AG04450 (cell line): ENCODE measurements at places on chromosomes 16 and 17.

DNA sequence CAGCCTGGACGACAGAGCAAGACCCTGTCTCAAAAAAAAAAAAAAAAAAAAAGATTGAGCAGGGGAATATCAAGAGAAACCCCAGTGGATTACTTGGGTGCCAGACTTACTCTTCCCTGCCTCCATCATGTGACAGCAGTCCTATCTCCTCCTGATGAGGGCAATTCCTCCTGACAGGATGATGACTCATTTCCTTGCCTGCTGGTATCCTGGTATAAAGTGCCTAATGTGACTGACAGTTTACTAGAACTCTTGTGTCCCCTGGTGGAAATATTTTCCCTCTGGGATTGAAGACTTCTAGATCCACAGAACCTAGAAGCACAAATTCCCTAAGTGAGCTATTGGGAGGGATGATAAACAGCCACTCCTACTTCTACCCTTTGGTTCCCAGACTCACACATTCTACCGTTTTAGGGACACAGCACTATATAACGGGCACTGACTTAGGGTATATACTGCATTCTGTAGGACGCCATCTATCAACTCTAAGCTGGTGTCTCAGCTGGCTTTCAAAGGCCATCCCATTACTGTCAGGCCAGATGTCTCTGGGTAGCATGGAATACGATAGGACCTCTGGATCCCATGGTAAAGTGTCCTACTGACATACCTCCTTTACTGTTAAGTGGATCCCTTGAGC is 114.6 kb upstream of the MED13 start:
- no peak for DNase-seq

GRCh38 chr16:85935974-85936760 is 37.2 kb downstream of the IRF8 start:
- no peak for DNase-seq

- no peak for DNase-seq
Measured at GRCh38 chr17:49132699-49133364, at the start of gene B4GALNT2. TSS of gene B4GALNT2 (plus strand) at chr17:49132769. CDS start at chr17:49132793, 24 bp downstream.

DNA sequence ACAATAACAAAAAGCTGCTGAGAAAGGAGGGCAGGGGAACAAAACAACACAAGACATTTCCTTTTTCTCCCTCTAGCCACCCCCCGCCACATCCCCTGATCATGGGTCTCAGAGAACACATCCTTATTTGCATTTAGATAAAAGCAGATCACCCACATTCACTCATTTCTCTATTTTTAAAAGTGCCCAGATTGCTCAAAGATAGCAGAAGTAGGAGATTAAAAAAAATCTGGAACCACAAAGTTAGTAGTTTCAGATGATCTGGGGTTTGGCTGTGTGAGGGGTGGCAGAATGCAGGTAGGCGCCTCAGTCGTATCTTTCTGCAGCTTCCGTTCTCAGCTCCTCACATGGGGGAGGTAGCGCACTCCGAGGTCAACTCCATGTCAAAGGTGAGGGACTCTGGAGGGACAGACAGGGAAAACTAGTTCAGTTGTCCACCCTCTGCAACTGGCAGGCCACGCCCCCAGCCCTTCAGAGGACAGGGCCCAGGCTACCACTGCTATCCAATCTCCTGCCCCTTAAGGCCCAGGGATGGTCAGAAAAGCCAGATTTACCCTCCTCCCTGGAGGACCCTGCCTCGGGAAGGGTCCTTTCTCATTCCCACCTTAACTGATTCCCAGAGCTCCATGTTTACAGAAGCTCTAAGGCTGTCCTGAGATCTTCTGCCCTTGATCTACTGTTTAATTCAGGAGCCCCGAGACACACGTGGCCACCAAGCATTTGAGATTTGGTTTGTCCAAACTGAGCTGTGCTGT is 27.3 kb downstream of the STAT5A start:
- no peak for DNase-seq

DNA sequence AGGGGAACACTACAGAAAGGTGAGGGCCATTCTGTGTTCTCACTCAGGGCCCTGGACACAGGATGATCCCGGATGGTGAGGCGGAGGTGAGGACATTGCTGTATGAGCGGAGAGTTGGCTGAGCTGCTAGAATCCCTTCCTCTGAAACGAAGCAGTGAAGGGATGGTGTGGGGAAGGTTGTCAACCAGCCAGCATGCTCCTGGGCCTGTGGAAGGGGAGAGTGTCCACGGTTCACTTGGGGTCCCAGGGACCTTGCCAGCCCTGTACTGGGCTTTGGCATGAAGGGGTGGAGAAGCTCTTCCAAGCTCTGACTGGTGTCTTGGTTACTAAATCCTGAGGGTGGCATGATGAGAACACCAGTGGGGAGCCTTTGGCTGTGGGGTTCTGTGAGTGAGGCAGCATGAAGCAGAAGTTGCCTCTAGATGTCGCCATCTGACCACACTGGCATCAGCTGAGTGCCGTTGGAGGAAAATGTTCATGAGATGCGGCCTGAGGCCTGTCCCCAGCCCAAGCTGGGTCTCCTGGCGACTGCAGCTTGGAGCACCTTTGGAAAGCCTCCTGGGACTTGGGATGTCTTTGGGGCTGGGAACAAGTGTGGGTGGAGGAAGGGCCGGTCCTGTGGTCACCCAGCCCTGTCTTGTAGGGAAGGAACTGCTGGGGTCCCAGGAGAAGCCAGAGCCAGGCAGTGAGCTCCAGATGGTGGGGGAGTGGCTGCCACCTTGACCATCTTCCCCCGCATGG is 14.8 kb downstream of the PDP2 start:
- no peak for DNase-seq

GRCh38 chr17:67753026-67753425 is 35.3 kb downstream of the NOL11 start:
- no peak for DNase-seq

GRCh38 chr17:8839410-8839935 is 28.0 kb downstream of the PIK3R6 start:
- no peak for DNase-seq

GRCh38 chr16:67942200-67942509 is 1.8 kb downstream of the LCAT start:
- no peak for DNase-seq

GRCh38 chr16:57132470-57132869 is 40.1 kb downstream of the CPNE2 start:
- no peak for DNase-seq

DNA sequence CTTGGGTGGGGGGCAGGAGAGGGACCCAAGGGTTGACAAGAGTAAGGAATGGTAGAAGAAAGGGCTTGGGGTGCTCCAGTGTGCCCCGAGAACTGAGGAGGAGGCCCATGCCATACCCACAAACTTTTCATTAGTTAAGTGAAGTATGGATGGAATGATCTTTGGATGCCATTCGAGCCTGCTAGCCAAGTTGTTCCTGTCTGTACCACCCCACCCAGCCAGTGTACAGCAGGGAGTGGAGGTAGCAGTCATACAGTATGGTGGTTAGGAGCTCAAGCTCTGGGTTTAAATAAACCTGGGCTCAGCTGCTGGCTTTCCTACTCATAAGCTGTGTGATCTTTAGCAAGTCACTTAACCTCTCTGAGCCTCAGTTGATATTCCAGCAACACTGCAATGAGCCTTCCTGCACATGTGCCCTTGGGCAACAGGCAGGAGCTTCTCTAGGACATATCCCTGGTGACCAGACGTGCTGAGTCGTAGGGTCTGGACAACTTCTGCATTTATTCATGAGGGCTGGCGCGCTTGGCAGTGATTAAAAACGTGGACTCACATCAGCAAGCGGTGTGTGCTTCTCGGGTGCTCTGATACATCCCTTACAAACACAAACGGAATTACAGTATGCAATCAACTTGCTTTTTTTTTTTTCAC is 22.9 kb downstream of the ITPRIPL2 start:
- no peak for DNase-seq

GRCh38 chr17:38592487-38592886 is 13.3 kb downstream of the SRCIN1 start:
- DNase-seq: no peak

- no peak for DNase-seq
Measured at GRCh38 chr17:46958041-46958591, 20.9 kb downstream of the RPRML start.

GRCh38 chr17:40664582-40665333 is at the start of gene KRT222:
TSS of gene KRT222 (minus strand) at chr17:40665177. CDS start at chr17:40665099, 78 bp downstream.
- DNase-seq: no peak

DNA sequence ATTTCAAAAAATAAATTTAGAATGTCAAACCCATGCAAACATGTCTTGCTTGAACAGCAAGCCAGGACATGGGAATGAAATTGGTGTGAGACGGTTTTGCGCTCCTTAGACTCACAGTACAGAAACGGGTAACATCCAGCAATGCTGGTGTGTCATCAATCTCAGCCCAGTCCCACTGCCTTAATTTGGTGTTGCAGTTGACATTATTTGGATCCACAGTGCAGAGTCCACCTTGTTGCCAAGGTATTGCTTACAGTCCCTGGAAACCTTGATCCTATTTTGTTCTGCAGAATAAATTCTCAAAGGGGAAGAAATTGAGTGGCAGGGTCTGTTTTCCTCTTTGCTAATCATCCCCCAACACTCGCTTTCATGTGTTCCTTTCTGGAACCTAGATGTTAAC is 311.6 kb upstream of the MON1B start:
- DNase-seq: no peak

DNA sequence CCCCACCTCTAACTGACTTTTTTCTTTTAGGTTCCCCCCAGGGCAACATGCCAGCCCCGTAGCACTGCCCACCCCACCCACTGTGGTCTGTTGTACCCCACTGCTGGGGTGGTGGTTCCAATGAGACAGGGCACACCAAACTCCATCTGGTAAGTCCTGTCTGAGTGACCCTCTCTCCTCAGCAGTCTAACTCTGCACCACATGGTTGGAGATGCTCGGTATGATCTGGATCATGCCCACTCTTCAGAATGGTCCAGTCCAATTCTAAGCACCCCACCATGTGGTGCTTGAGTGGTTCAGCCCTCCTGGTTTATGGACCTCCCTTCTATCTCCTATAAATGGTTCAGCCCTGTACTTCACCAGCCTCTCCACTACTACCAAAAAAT is 5.9 kb downstream of the KDM6B start:
- no peak for DNase-seq
